Lung microvascular endothelial cell (primary cell): ENCODE measurements at places on chromosomes 1 and 21. TPM values are rescaled to one million over a fixed set of nuclear protein-coding genes. Genes with fewer than 3 reads are reported as not detected.

The LIN28A gene
- total RNA-seq = not detected in 2 replicates

The LAMB3 gene
- total RNA-seq = 0.20 and 5.0 TPM in 2 replicates

The LCE2A gene
- total RNA-seq = not detected in 2 replicates

The ANGPTL1 gene
- total RNA-seq = under 0.01 and 0.22 TPM in 2 replicates

The DPT gene
- not detected in 2 replicates for total RNA-seq

The OR14A2 gene
- not detected in 2 replicates for total RNA-seq

The KLHDC8A gene
- not detected in 2 replicates for total RNA-seq

The VWA1 gene
- 2.2 and 5.0 TPM in 2 replicates for total RNA-seq

The ANKRD35 gene
- total RNA-seq = under 0.01 and 0.22 TPM in 2 replicates

The KLHL17 gene
- 2.2 and 3.6 TPM in 2 replicates for total RNA-seq

The CD2 gene
- not detected in 2 replicates for total RNA-seq

The DARS2 gene
- total RNA-seq = 8.9 and 10.2 TPM in 2 replicates

The ASTN1 gene
- not detected in 2 replicates for total RNA-seq

The FAM163A gene
- under 0.01 and 0.22 TPM in 2 replicates for total RNA-seq

The PM20D1 gene
- under 0.01 TPM in 1 of 2 replicates, not detected in the other for total RNA-seq

The AMY2A gene
- total RNA-seq = not detected in 2 replicates

The EVA1B gene
- 96.3 and 109 TPM in 2 replicates for total RNA-seq

The SLAMF9 gene
- not detected in 2 replicates for total RNA-seq

The TNFRSF8 gene
- not detected in 2 replicates for total RNA-seq

The CBR3 gene
- 0.60 and 2.4 TPM in 2 replicates for total RNA-seq

The GUCA2A gene
- total RNA-seq = not detected in 2 replicates

The TEX38 gene
- under 0.01 TPM in 1 of 2 replicates, not detected in the other for total RNA-seq

The CCDC190 gene
- total RNA-seq = under 0.01 and 0.22 TPM in 2 replicates

The KIF26B gene
- 1.1 and 1.4 TPM in 2 replicates for total RNA-seq

The MORC3 gene
- 22.4 and 42.7 TPM in 2 replicates for total RNA-seq

The RIMKLA gene
- total RNA-seq = under 0.01 TPM in 2 replicates

The S100A2 gene
- total RNA-seq = 0.79 and 1.7 TPM in 2 replicates

The LENEP gene
- total RNA-seq = 0.40 and 0.44 TPM in 2 replicates

The SLC44A3 gene
- 2.0 and 4.8 TPM in 2 replicates for total RNA-seq

The TMEM63A gene
- 4.1 and 4.4 TPM in 2 replicates for total RNA-seq

The DENND1B gene
- 2.0 and 2.8 TPM in 2 replicates for total RNA-seq

The ADGRB2 gene
- total RNA-seq = 0.20 and 0.22 TPM in 2 replicates

The LRRC39 gene
- under 0.01 and 0.20 TPM in 2 replicates for total RNA-seq

The WNT3A gene
- total RNA-seq = not detected in 2 replicates

The ADAMTS1 gene
- total RNA-seq = 1.4 and 3.7 TPM in 2 replicates

The KCNK2 gene
- total RNA-seq = under 0.01 TPM in 1 of 2 replicates, not detected in the other

The TTC13 gene
- 7.8 and 9.7 TPM in 2 replicates for total RNA-seq

The EVA1C gene
- total RNA-seq = 13.5 and 13.7 TPM in 2 replicates

The STX12 gene
- total RNA-seq = 56.9 and 78.2 TPM in 2 replicates

The LSS gene
- 41.8 and 52.6 TPM in 2 replicates for total RNA-seq

The FBXO28 gene
- 51.0 and 95.0 TPM in 2 replicates for total RNA-seq

The AQP10 gene
- under 0.01 TPM in 1 of 2 replicates, not detected in the other for total RNA-seq

The TTC22 gene
- total RNA-seq = under 0.01 TPM in 1 of 2 replicates, not detected in the other

The SMCP gene
- total RNA-seq = not detected in 2 replicates

The TRIM58 gene
- under 0.01 and 0.22 TPM in 2 replicates for total RNA-seq

The ASCL5 gene
- not detected in 2 replicates for total RNA-seq

The OR2L3 gene
- not detected in 2 replicates for total RNA-seq

The VCAM1 gene
- 1.8 and 4.1 TPM in 2 replicates for total RNA-seq

The VSIG8 gene
- total RNA-seq = not detected in 2 replicates

The RASAL2 gene
- total RNA-seq = 11.8 and 13.1 TPM in 2 replicates

The OR2T11 gene
- total RNA-seq = not detected in 2 replicates

The GABPB2 gene
- 3.3 and 5.4 TPM in 2 replicates for total RNA-seq

The RNASEL gene
- total RNA-seq = 0.20 and 0.44 TPM in 2 replicates

The S100A9 gene
- total RNA-seq = 0.22 and 1.2 TPM in 2 replicates

The CSMD2 gene
- total RNA-seq = under 0.01 TPM in 2 replicates
